ENCODE measurements at places on chromosomes 5 and 9. TPM values are rescaled to one million over a fixed set of nuclear protein-coding genes. Genes with fewer than 3 reads are reported as not detected.

DNA sequence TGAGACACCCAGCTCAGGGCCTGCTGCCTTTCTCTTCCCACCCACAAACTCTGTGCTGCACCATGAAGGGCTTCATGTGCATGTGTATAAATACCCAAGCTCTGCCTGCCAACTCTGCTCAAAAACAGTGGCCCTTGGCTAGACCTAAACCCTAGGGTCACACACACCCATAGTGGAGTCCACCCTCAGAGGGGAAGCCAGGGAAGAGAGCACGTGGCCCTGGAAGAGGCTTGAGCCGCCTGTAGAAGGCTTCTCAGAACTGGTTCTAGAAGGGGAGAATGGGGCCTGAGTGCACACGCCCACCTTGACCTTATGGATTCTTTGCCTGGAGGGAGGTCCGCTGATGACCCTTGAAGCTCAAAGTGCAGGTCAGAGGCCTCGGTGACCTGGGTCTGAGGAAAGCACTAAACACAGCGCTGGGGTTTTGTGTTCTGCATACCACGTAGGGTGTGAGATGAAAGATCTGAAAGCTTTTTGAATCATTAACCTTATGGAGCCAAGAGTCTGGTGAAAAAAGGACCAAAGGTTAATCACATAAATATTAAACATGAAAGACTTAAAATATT is 60.6 kb downstream of the CYFIP2 start:
- DNase-seq: no peak

DMRT3 gene
- not detected for total RNA-seq

GRCh38 chr9:117487555-117488175 is 72.8 kb upstream of the ASTN2 start:
- peak; percentile 49 for DNase-seq

HTR4 gene
- total RNA-seq: not detected

MAMDC2 gene
- total RNA-seq: not detected

DNA sequence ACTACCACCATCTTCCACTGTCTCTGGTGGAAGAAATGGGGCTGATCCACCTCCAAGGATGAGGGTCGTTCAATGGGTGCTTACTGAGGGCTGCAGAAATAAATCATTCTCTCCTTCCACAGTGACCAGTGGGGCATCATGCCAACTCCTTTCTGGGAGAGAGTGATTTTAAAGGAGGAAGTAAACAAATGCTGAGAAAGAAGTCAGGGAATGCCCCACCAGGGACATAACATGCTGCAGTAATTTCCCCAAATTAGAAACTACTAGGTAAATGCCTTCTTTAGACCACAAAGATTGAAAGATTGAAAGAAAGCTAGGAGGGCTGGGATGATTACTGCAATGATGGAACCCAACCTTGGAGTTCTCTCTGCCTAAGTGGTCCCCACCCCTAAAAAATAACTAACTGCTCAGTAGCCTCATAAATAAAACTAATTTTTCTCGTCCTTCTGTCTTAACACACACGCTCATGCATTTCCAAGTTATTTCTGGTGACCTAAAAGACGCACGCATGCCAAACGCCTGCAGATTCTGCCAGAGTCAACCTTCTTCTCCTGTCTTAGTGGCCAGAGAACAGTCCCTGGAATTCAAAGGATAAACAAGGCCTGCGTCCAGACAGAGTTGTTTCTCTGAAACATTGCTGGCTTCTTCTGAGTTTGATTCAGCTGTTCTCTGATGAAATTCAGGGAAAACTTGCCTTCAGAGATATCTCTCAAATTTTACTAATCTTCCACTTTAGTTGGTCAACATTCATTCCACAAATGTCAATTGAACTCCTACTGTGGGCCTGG is 250.0 kb downstream of the NR3C1 start:
- no peak for DNase-seq

DNA sequence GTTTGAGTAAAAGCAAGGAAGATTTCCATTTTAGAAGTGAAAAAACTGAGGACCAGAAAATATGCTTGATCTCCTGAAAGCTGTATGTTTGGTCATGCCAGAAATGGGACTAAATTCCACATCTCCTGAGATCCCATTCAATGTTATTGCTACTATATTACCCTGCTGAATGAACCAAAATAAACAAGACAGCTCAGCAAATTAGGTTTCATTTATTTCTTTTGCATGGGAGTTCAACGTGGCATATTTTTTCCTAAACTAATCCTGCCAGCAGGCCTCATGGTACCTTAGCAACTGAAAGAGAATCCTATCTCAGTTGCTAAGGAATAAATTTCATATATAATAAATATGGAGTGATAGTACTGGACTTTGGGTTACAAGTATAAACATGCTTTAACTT is 101.7 kb downstream of the ADAMTSL1 start:
- DNase-seq: no peak

GRCh38 chr5:71662381-71662780 is 56.7 kb upstream of the CARTPT start:
- DNase-seq: no peak

SFXN1 gene
- total RNA-seq: 206 TPM

- DNase-seq: peak; percentile 73
These were observed 97.9 kb downstream of the SV2C start for GRCh38 chr5:76180814-76181805.

- DNase-seq: no peak
These were observed 66.6 kb upstream of the SPATA31E1 start for GRCh38 chr9:87816036-87816435.

DNA sequence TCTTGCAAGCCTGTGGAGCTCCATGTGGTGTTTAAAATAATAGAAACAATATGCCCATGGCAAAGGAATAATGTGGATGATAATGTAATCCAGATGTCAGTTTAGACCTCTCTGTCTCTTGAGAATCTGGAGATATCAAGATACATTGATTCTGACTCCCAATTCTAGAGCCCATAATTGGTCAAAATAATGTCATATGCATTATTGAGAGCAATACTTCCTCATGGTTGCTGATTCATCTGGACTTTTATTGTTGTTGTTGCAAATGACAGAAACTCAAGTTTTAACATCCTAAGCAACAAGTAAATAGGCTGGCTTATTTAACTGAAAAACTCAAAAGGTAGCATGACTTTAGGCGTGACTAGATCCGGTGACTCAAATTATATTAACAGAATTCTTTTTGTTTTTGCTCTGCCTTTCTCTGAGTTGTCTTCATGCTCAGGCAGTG is 152.1 kb downstream of the PCSK1 start:
- no peak for DNase-seq

- DNase-seq: no peak
These were observed 30.9 kb upstream of the PPP1R26 start for GRCh38 chr9:135448663-135449100.

DNA sequence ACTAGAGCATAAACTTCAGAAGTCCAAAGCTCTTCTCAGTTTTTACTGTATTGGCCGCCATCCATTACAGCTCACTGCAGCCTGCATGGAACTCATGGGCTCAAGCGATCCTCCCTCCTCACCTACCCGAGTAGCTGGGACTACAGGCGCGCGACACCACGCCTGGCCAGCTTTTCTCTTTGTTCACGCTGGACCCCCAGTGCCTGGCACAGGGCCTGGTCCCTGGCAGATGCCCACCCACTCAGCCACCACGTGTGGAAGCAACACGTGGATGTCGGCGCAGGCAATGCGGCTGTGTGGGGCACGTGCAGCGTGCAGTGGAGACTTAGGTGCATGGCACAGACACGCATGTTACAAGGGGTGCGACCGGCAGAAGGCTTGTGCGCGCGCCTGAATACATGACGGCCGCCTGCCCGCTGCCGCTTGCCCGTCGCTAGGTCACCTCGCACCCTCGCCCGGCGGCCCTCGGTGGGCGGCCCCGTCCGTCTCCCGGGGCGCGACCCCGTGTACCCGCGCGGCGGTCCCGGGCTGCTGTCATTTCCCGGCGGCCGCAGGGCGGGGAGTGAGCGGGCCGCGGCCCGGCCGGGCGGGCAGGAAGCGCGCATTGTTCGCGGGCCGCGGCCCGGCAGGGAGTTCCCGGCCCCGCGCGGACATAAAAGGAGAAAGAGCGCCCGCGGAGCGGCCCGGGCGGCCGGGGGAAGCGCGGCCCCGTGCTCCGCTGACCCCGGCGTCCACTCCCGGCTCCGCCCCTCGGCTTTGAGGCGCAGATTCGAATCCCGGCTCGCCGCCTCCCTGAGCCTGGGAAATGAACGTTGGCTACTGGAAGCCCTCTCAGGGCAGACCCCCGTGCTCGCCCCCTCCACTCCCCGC is 24.1 kb upstream of the PTGS1 start:
- DNase-seq: peak; percentile 20

TMOD1 gene
- 1.5 TPM for total RNA-seq

GRCh38 chr9:68978066-68978465 is 35.8 kb downstream of the PRKACG start:
- DNase-seq: no peak

DNA sequence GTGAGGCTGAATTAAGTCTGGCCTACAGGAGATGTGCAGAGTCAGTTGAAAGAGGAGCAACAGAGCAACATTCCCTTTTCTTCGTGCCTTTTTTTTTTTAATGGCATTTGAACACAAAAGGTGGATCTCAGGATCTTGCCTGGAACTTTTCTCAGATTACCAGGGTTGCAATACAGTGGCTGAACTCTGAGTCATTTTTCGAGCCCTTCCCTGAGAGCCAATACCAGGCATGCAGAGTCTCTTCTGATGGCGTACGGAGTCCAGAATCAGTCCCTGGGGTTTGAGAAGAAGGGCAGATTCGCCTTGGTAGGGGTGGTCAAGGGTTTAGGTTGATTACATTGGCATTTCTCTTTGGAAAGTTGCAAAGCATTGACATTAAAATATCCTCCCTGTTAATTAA is 271.5 kb downstream of the GAS1 start:
- DNase-seq: no peak

- no peak for DNase-seq
These were observed 14.1 kb upstream of the SLC25A51 start for GRCh38 chr9:37917801-37918664.

GRCh38 chr5:107615299-107615817 is 55.4 kb downstream of the EFNA5 start:
- no peak for DNase-seq

TERT gene
- total RNA-seq: 2.1 TPM

DNA sequence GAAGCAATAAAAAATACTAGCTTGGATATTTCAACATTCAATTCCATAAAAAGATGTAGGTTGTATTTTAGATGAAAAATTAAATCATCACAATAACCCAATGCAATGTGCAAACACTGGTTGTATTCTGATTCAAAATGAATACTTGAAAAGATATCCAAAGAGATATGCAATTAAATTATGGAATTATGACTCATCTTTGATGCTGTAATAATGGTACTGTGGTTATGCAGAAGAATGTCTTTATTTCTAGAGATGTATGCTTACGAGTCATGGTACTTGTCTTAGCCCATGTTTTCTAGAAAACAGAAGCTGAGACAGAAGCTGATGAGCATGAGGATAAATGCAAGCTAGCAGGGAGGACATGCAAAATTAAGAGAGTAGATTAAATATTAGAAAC is 1941.4 kb upstream of the NUDT12 start:
- no peak for DNase-seq

IL13 gene
- 32.9 TPM for total RNA-seq

DNA sequence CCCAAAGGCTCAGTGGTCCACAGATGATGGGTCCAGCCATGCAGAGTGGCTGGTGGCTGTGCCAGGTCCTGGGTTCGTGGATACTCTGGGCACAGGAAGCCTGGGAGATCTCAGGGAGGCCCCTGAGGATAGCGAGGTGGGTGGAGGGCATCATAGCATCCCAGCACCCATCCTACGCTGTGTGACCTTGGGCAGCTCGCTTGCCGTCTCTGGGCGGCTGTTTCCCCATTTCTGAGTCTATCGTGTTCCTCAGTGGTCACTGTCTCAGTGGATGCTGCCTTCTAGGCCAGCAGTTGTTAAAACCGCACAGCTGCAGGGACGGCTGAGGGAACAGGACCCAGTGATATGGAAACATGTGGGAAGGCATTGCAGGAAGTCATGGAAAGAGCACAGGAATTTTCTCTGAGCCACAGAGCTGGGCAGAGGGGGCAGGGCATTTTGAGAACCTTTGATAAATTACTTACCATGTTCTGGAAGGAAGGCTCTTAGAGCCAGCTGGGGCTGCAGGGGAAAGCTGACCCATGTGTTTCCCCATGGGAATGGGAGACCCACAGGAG is 86.4 kb upstream of the COL5A1 start:
- DNase-seq: no peak

DNA sequence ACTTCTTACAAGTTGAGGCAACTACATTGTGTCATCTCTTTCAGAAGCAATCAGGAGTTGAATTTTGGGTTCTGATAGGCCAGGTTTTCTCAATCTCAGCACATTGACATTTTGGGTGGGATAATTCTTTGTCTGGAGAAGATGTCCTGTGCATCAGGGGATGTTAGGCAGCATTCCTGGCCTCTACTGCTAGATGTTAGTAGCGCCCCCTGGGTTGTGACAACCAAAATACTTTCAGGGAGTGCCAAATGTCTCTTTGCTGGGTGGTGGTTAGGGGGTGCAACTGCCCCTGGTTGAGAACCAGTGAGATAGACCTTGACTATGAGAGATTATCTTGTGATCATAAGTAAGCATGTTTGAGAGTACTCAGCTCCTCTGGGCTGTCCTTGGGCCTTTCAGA is 164.3 kb upstream of the KLF9 start:
- no peak for DNase-seq

- no peak for DNase-seq
These were observed 29.8 kb upstream of the RXRA start for GRCh38 chr9:134296301-134297082.

SLC28A3 gene
- total RNA-seq: 0.20 TPM

DNA sequence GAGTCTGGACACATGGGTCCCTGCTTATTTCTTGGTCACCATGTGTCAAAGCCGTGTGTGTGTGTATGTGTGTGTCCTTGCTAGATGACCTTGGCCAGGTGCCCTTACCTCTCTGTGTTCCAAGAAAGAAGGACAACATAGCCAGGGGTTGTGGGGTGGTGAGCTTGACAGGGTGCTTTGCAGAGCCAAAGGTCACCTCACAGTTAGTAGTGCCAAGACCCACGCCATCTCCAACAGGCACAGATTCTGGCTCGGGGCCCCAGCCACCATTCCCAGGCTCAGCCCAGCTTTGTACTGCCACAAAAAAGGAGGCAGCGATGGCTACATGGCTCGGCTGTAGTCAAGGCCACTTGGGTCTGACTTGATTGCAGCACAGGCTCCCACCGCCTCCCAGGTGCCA is 39.5 kb downstream of the CXXC5 start:
- no peak for DNase-seq

GHR gene
- total RNA-seq: not detected

FST gene
- total RNA-seq: not detected

DNA sequence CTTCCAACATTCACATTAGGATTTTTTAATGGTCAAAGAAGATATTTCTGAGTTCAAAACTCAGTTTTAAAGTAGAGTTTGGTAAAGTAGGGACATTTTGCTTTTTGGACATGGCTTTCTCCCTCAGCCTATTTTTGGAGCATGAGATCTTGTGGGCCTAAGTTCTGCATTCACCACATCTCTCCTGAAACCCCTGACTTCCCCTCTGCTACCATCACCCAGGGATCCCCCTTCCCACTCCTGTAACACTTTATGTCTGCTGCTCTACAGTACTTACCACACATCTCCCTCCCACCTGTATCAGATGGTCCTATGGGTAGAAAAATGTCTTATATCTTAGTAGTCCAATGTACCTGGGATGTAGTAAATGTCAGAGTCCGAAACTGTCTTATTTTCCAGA is 48.2 kb upstream of the JAK2 start:
- no peak for DNase-seq

Data from activated CD4-positive, alpha-beta memory T cell treated with anti-CD3 and anti-CD28 coated beads, Interleukin-2, amount 10 ng/mL, durations not matched to agents 7 days and 5 days (primary cell).